ENCODE measurements at places on chromosomes 4 and X.

- DNase-seq = no peak
Observed at GRCh38 chr4:164803702-164804101, 49.8 kb downstream of the SMIM31 start.

- no peak for DNase-seq
Observed at GRCh38 chrX:71935476-71935875, 24.8 kb downstream of the NHSL2 start.

- DNase-seq = no peak
Observed at GRCh38 chrX:4397471-4397870, 684.0 kb upstream of the PRKX start.

DNA sequence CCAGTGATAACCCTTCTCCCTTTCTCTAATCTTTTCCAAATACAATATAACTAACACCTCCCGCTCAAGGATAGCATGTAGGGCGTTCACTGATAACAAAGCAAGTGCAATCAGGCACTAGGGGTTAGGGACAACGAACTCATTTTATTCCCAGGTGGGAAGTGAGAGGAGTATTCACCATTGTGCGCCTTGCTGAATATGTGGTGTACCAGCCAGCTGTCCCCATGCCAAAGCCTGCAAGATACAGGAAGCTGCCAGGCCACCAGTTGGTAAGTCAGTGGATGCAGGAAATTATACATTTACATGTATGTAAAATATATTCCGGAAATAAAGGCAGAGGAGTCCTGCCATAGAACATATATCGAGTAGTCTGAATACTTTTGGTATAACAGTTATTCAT is 6.3 kb upstream of the HPRT1 start:
- no peak for DNase-seq

GRCh38 chr4:134935320-134935719 is 733.7 kb upstream of the PABPC4L start:
- DNase-seq = no peak

- DNase-seq = no peak
Observed at GRCh38 chrX:81527881-81528440, 326.1 kb downstream of the SH3BGRL start.

DNA sequence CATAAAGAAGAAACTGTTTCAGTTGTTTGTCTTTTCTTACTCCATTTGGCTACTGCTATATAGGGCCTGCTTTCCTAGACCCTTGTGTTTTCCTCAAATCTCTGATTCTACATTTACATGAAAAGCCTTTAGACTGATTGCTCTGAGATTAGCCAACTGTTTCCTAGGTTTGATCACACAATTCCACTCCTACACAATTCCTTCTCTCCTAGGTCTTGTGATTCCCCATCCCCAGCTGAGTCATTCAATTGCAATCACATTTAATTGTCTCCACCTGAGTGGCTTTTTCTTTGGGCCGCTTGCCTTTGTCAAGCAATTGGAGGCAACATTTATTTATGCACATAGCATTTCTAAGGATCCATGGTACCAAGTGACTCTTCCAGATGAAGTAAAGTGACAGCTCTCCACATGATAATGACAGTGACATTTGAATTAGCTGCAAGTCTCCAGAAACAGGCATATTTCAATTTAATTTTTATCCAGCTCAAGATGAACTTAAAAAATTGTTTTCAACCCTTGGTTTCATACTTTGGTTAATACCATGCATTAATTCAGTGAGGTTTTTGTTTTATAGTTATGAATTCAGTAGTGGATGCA is 35.8 kb downstream of the ATXN3L start:
- DNase-seq = no peak

DNA sequence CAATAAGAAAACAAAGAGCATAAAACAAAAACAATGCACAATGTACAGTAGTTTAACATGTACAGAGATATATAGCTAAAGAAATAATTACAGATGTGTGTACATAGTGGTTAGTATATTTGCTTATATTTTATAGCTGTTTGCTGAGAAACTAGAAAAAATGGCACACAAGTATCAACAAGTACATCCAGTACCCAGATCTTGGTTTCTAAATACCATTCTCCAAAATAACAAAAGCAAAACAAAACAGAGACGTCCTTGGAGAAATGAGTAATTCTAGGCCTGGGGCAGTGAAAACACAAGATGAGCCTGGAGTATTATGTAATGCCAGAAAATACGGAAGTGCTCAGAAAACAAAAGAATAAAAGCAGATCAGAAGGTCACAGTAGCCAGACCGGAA is 189.6 kb downstream of the TMEM47 start:
- no peak for DNase-seq

DNA sequence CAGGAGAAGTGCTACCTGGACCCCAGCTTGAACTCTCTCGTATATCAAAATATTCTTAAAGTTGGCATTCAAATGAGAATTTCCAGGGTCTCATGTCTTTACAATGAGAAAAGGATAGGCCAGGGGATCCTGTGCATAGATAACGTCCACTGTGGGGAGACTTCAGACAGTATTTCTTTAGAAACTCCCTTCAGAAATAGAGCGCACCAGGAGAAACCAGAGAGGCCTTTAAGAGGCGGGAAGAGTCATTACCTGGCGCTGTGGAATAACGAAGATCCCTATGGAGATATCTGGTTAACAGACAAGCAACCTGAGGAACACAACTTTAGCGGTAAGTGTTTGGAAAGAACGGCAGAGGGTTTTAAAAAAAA is 600 bp downstream of the RADX start:
- no peak for DNase-seq

GRCh38 chr4:84420608-84421007 is 78.5 kb downstream of the NKX6-1 start:
- no peak for DNase-seq

- no peak for DNase-seq
Observed at GRCh38 chr4:181261279-181261678, 981.9 kb upstream of the TENM3 start.

GRCh38 chrX:46882266-46882665 is 30.0 kb upstream of the JADE3 start:
- no peak for DNase-seq

DNA sequence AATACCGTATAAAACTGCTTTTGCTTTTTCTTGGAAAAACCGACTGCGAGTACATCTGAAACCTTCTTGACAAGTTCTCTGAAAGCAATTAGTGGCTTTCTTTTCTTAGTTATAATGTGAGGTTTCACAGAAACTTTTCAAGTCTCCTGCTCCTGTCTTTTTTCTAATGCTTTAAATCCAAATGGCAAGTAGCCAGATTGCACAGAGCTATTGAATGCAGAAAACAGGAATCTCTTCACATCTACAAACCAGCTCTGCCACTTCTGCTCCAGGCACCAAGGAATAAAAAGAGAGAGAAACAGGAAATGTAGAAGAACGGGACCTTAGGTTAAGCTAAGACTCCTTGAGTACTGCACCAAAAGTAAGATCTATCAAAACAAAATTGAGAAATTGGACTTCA is 267.3 kb upstream of the TET2 start:
- DNase-seq = no peak

GRCh38 chr4:113452868-113453620 is 308.5 kb downstream of the CAMK2D start:
- DNase-seq = no peak

DNA sequence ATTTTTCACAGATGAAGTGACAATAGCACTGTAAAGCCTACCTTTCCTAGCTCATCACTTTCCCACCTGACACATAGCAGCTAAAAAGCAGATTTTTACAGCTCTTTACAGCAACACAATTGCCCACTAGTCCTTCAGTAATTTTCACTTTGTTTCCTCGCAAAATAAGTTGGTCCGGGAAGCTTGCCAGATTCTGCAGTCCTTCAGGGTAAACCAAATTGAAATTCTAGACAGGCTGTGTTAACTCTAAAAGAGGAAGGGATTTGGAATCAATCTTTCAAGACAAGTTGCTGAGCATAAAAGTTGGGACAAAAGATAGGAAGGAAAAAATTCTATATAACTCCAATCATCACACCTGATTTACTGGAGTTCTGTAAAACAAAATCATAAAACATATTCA is 8.7 kb downstream of the C1QTNF7 start:
- no peak for DNase-seq

DNA sequence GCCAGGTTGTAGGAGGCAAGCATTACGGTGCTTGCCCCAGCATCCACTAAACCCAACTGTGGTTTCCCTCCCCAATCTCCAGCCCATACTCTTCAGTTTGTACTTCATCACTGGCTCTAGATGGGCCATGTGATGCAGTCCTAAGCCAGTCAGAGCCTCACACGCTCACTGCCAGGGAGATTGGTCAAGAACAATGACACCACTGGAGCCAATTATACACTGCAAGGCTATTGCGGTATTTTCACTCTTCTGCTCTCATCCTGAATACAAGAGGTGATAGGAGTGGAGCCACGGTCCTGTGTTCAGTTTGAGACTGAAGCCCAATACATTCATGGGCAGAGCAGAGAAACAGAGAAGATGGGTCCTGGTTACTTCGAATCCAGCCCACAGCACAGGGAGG is 58.4 kb downstream of the SEPSECS start:
- no peak for DNase-seq

- no peak for DNase-seq
Observed at GRCh38 chr4:2817701-2818350, 24.9 kb downstream of the SH3BP2 start.

GRCh38 chrX:94401426-94401825 is 727.4 kb downstream of the FAM133A start:
- DNase-seq = no peak

- DNase-seq = no peak
Observed at GRCh38 chr4:41885456-41885855, 49.8 kb upstream of the TMEM33 start.

DNA sequence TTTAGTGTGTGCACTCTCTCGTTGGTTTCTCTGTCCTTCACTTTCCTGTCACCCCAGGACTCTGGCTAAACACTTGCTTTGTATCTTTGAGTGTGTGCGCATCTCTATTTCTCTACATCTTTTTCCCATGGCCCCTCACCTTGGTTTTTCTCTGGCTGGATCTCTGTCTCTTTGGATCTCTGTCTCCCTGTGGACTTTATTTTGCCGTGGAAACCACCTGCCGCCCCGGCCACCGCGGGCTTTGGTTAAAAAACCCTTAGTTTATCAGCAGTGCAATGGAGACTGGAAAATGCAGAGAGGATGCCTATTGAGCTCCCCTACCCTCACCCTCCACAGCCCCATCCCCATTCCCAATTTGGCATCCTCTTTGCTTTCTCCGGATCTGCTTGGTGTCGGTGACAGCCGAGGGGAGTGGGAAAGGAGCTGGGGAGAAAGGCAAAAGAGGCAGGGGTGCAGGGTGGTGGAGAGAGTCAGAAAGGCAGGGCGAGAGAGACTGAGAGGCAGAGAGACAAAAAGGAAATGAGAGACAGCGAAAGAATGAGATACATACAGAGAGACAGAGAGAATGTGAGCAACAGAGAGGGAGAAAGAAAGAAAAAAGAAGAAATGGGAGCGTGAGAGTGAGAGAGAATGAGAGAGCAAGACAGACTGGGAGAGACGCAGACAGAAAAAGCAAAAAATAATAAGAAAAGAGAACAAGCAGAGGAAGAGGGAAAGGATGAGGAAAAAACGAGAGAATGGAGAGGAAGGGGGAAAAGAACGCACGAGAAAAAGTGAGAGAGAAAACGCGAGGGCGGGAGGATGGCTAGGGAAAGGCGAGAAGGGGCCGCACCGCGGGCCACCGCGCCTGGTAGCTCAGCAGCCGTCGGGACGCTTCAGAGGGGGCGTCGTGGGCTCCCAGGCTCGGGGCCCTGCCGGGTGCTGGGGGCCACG is 688 bp downstream of the GPR101 start:
- DNase-seq = no peak

GRCh38 chrX:73400136-73400748 is 46.6 kb upstream of the CDX4 start:
- no peak for DNase-seq

- no peak for DNase-seq
Observed at GRCh38 chr4:5389756-5390310, 318.5 kb downstream of the EVC2 start.

DNA sequence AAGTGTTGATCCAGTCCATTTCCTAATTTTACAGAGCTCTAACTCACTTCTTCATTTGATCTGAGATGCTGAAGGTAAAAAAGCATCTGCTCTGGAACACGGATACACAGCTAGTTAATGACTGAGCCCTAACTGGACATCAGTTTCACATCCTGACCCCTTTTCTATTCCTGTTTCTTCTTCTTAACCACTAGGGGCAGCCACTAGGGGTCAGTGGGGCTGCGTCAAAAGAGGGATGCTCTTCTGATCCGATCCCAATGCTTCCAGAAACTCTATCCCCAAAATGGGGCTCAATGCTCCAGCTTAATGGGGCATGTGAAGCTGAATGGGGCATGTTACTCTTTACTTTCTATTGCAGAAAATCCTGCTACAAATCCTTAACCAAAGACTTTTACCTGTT is 33.4 kb upstream of the PHKA2 start:
- DNase-seq = no peak

GRCh38 chr4:77917601-77918000 is 55.0 kb downstream of the MRPL1 start:
- DNase-seq = no peak

DNA sequence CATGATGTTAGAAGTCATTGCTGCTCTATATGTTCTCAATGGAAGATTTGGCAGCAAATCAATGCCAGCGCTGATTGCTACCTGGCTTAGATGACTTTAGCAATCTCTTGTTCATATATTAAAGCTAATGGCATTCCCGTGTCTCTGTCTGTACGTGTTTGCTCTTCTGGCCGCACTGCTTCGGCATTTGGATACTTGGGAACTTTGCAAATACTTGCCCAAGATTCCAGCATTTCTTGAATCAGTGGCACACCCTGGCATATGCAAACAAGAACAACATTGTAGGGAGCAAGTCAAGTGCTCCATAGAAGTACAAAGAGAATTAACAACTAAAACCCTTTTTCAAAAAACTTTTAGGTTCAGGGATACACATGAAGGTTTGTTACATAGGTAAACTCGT is 128.9 kb upstream of the TMEM164 start:
- DNase-seq = no peak

- no peak for DNase-seq
Observed at GRCh38 chrX:75276666-75277065, 2.8 kb downstream of the UPRT start.

- no peak for DNase-seq
Observed at GRCh38 chrX:131917588-131917987, 105.5 kb upstream of the STK26 start.

GRCh38 chr4:142883040-142883832 is 37.1 kb upstream of the INPP4B start:
- no peak for DNase-seq

- DNase-seq = no peak
Observed at GRCh38 chr4:7325541-7325940, 109.2 kb downstream of the PSAPL1 start.

DNA sequence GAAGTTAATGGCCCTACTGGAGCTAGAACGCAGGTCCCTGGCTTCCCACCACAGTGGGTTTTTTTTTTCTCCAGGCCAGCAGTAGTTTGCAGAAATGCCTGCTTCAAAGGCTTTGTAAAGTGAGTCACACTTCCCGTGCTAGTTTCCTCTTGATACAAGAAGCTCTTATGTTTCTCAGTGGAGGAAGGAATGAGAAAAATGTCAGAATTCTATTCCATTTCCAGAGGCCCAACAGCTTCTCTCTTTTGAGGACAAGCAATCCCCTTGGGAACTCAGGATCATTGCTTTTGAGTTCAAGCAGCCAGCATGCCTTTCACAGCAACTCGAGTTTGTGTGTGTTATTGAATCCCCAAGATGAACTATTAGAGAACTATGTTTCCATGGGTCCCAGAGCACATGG is 134.3 kb downstream of the GUCY2F start:
- no peak for DNase-seq
